Activated naive CD8-positive, alpha-beta T cell treated with anti-CD3 and anti-CD28 coated beads for 36 hours (primary cell): ENCODE measurements at places on chromosomes 2 and 18.

DNA sequence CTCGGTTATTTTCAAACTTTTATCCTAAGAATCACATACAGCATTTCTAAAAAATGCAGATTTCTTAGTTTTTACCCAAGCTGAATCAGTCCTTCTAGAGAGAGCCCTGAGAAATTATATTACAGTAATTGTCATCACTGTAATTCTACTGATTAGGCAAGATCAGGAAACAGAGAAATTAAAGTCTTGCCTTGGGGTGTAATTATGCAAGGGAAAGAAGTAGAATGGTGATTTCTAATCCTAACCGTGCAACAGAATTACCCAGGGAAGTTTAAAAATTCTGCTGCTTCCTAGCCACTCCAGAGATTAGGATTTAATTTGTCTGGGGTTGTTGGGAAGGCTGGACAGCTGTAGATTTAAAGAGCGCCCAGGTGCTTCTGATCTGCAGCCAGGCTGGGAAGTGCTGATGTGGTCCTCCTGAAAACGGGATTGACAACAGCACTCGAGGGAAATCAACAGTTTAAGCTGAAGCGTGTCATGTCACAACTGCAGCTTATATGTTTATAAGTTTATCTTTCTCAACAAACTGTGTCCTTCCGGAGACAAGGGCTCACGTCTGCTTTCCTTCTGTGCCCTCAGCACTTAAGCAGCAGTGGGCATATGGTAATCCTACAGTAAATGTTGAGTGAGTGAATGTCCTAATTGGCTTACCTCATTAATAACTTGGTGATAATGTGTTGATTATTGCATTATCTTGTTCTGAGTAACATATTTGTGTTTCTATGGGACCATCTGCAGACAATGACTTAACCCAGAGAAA lies 671.9 kb upstream of the SOX11 start:
- DNase-seq, result no peak
- no peaks in the 10 kb centered on the region for H3K27me3 ChIP-seq
- no peak overlapping the region for H3K27ac ChIP-seq
- no peaks in the 10 kb centered on the region for H3K4me1 ChIP-seq
- H3K4me3 ChIP-seq, result no peak overlapping the region

DNA sequence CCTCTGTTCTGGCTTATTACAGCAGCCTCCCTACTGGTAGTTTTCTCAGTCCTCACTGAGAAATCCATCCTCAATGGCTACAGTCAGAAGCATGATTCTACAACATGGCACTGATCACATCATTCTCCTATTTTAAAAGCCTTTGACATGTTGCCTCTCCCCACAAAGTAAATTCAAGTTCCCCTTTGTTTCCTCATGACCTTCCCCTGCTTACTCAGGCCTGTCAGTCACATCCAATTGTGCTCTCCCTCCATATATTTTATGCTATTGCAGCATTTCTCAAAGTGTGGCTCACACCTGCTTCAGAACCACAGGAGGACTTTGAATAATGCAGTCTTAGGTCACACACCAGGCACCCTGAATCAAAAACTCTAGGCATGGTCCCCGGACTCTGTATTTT lies 124.6 kb downstream of the SPOPL start:
- peaks cover 17% of the 10 kb centered on the region for H3K27me3 ChIP-seq
- no peak overlapping the region for H3K4me3 ChIP-seq
- H3K27ac ChIP-seq, result no peak overlapping the region
- no peak for DNase-seq
- H3K36me3 ChIP-seq, result no peaks in the 10 kb centered on the region
- no peaks in the 10 kb centered on the region for H3K4me1 ChIP-seq

- H3K4me3 ChIP-seq, result no peak overlapping the region
- H3K27ac ChIP-seq, result no peak overlapping the region
- no peak for DNase-seq
- peaks cover 23% of the 10 kb centered on the region for H3K4me1 ChIP-seq
Observed at GRCh38 chr18:74946646-74947375, 262.1 kb downstream of the PTGR3 start.

DNA sequence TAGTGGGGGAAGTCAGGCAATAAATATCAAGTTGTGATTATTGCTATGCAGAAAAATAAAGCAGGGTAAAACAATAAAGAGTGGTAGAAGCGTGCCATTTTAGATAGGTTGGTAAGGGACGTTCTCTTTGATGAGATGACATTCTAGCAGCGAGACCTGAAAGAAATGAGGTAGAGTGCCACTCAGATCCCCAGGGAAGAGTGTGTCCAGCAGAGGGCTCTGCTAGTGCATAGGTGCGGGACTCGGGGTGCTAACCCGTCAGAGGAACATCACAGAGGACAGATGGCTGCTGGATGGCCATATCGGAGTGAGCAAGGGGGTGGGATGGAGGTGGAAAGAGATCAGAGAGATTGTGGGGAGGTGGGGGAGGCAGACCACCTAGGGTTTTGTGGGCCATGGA lies 16.3 kb upstream of the GTF2A1L start:
- DNase-seq, result no peak
- H3K36me3 ChIP-seq, result no peaks in the 10 kb centered on the region
- no peaks in the 10 kb centered on the region for H3K4me1 ChIP-seq
- H3K27me3 ChIP-seq, result no peaks in the 10 kb centered on the region

DNA sequence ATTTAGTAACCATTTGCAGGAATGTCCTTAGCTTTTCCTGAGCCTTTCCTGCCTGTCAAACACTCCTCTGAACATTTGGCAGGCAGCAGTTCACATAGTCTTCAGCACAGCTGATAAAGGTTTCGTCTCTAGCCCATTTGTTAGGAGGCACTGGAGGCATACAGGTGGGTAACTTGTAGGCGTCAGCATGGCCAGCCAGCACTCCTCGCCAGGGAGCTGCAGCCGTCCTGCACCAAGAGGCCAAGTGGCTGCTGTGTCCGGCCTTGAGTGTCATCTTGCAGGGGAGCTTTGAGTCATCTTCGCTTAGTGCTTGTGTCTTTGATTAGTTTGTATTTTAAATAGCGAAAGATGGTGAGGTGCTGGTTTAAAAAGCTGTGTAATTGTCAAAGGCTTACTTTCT lies 120.3 kb upstream of the NFATC1 start:
- peaks cover 11% of the 10 kb centered on the region for H3K4me1 ChIP-seq
- H3K36me3 ChIP-seq, result peaks cover 23% of the 10 kb centered on the region
- H3K27ac ChIP-seq, result no peak overlapping the region
- no peak for DNase-seq
- no peak overlapping the region for H3K4me3 ChIP-seq
- H3K27me3 ChIP-seq, result no peaks in the 10 kb centered on the region

DNA sequence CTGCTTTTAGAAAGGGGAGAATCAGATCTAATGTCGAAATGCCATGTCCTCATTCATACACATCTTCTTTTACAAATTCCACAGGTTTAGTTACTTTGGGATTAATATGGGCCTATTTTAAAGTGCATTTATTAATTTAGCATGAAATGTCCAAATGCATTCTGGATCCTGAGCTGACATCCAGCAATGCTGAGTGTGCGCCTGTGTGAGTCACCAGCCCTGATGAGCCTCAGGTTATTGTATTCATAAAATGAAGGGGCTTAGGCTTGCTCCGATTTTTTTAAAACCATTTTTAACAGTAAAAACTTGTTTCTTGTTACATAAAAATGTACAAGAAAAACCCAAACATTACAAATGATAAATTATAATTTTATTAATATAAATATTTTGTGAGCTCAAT lies 94.1 kb downstream of the SH3YL1 start:
- H3K27me3 ChIP-seq, result no peaks in the 10 kb centered on the region
- H3K4me3 ChIP-seq, result no peak overlapping the region
- no peak for DNase-seq
- no peak overlapping the region for H3K27ac ChIP-seq
- H3K4me1 ChIP-seq, result peaks cover 4% of the 10 kb centered on the region

DNA sequence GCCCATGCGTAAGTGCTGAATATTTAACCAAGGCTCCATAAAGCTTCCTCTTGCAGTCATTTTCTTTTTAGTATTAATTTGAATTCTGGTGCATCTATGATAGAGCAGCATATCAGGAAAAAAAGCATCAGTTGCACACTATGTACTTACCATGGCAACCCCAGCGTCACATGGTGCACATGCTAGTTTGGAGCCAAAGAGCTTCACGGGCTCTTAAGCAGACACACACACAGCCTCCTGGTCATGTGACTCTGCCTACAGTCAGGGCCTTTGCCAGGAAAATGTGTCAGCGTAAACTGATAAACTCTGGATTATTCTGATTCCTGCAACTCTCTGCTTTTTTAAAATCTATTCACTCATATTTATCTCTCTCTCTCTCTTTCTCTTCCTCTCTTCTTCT lies 30.2 kb downstream of the NYAP2 start:
- no peaks in the 10 kb centered on the region for H3K36me3 ChIP-seq
- H3K27me3 ChIP-seq, result peaks cover 11% of the 10 kb centered on the region
- no peaks in the 10 kb centered on the region for H3K4me1 ChIP-seq
- H3K4me3 ChIP-seq, result no peak overlapping the region
- no peak for DNase-seq

DNA sequence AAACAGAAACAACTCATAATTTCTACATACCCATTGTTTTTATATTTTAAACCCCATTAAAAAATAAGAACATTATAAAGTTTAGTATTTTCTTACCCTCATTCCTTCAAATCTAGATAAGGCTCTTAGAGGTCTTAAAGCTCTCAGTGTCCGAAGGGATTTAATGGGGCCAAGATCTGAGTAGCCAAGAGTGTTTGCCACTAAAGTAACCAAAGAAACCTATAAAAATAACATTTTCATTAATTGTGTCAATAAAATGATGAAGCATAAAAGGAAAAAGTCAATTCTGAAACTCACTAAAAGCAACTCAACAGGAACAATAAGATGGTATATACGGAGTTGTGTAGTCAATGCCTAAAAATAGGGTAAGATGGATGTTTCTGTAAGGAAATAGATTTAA lies 105.4 kb upstream of the SCN1A start:
- DNase-seq, result no peak
- H3K4me1 ChIP-seq, result no peaks in the 10 kb centered on the region
- H3K27ac ChIP-seq, result no peak overlapping the region
- no peaks in the 10 kb centered on the region for H3K36me3 ChIP-seq
- no peaks in the 10 kb centered on the region for H3K27me3 ChIP-seq

DNA sequence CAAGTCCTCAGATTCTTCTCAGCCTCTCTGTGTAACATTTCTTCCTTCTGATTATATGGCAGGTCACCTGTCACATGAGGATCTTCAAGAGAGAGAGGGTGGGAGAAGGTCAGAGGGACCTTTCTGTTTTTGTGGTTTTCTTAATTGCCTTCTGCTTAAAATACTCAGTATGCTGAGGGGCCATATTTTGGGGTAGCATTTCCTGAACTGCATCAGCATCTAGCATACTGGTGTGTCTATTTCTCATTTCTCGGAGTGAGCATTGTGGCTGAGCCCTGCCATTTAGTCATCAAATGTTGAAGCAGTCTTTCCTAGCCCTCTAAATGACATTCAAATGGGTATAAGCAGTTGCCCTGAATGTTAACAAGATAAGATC lies 162.7 kb downstream of the MYO3B start:
- peaks cover 14% of the 10 kb centered on the region for H3K4me1 ChIP-seq
- H3K27ac ChIP-seq, result no peak overlapping the region
- H3K4me3 ChIP-seq, result no peak overlapping the region
- no peak for DNase-seq
- H3K27me3 ChIP-seq, result no peaks in the 10 kb centered on the region

DNA sequence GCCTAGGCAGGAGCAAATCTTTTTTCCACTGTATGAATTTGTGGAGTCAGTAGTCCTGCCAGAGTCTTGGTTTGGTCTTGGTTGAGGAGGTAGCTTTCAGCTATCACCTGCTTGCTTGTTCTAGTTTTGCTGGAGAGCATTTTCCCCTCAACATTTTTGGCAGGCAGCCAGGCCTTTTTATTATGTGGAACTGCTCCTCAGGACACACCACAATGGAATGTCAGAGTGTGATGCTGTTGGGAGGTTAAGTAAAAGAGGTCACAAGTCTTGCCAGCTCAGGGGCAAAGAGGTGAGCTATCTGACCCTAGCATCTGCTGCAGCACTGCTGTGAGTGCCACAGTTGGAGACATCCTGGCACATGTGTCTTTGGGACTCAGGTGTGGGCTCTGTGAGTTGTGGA lies 258.0 kb downstream of the CNTNAP5 start:
- no peak overlapping the region for H3K27ac ChIP-seq
- H3K27me3 ChIP-seq, result no peaks in the 10 kb centered on the region
- no peak for DNase-seq
- no peak overlapping the region for H3K4me3 ChIP-seq
- no peaks in the 10 kb centered on the region for H3K36me3 ChIP-seq
- no peaks in the 10 kb centered on the region for H3K4me1 ChIP-seq

DNA sequence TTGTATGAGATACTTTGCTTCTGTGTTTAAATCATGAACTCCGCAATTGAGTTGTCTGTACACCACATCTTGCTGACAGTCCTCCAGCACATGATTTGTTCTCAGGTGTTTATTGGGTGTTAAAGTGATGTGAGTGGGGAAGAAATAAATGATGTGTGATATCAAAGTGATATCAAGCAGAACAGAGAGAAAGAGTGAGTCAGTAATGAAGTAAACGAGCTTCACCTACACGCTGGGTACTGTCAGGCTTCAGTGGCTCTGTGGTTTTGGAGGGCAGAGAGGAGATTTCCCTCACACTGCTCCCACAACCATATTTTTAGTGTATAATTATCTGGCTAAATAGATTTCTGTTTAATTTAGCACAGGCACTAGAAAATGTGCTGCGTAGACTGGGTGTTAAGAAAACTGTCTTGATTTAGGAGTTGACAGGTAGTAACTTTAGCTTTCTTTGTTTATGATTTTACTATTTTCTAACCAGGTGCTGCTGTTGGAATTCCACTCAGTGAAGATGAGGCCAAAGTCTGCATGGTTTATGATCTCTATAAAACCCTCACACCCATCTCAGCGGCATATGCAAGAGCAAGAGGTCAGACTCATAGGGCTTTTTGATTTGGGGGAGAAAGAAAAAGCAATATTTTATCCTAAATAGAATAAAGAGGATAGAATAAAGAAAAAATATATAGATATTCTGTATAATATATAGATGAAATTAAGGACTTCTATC lies 21.2 kb downstream of the ATIC start:
- DNase-seq, result no peak
- peaks cover 23% of the 10 kb centered on the region for H3K4me1 ChIP-seq
- no peak overlapping the region for H3K27ac ChIP-seq
- H3K4me3 ChIP-seq, result no peak overlapping the region
- H3K36me3 ChIP-seq, result peaks cover 53% of the 10 kb centered on the region

DNA sequence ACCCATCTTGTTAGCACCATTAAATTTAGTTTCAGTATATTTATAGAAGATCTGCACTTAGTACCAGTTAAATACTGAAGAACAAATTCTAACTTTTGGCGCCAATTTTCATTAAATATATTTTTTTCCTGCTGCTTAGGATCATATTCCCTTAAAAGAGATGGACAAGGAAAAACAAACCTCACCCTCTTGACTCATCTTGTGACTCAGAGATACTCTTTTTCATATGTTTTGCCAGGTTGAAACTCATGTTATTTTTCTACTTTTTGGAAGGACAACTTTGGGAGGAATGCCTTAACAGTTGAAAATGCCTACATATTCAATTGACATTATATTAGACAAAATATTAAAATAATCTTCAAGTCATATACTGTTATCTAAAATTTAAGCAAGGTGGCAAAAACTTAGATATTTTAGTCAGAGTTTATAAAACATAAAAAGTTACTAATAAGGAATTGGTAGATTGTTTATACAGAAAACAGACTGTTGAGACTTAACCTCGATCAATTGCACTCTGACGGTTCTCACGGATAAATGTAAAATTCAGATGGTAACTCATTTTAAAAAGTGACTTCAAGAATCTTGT lies 36.2 kb downstream of the PNO1 start:
- H3K4me3 ChIP-seq, result no peak overlapping the region
- H3K4me1 ChIP-seq, result peaks cover 48% of the 10 kb centered on the region
- H3K27me3 ChIP-seq, result no peaks in the 10 kb centered on the region
- no peak for DNase-seq

- H3K4me3 ChIP-seq, result no peak overlapping the region
- H3K4me1 ChIP-seq, result peaks cover 5% of the 10 kb centered on the region
- DNase-seq, result no peak
Observed at GRCh38 chr18:78622907-78623541, 356.6 kb upstream of the SALL3 start.
